LoVo (cell line): ENCODE measurements at places on chromosomes 16 and 17.

GRCh38 chr17:63786117-63786516, 12.1 kb downstream of the DDX42 start:
- no peak for DNase-seq

- no peak for DNase-seq
Measured at GRCh38 chr16:85262558-85263238, 150.4 kb upstream of the CIBAR2 start.

DNA sequence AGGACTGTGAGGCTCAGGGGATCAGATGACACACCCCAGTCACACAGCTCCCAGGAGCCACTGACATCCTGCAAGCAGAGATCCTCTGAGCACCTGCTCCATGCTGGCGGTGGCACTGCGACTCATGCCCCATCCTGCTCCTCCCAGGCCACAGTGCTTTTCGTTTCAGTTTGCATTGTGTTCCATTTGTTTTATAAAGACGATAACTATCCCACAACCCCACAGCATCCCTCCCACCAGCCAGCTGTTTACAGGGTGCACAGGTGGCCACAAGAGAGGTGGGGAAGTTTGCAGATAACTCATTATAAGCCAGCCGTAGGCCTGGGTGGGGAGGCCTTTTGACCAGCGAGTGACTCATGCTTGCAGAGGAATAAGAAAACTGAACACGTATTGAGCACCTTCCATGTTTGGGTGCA, 28.2 kb downstream of the BCO1 start:
- peak; percentile 70 for DNase-seq

DNA sequence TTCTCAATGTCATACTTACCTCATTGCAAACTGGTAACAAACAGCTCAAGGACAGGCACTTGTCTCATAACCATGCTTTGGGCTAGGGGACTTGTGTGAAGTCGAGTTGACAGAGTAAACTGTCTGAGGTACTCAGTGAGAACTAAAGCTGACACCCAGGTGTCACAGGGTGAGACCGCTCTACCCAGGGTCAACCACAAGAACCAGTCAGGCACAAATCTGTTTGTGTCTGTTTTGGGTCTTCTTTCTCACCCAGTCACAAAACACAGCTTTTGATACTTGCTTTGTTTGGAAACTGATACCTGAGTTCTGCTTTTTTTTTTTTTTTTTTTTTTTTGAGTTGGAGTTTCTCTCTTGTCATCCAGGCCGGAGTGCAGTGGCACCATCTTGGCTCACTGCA, 161.1 kb downstream of the STX8 start:
- no peak for DNase-seq

DNA sequence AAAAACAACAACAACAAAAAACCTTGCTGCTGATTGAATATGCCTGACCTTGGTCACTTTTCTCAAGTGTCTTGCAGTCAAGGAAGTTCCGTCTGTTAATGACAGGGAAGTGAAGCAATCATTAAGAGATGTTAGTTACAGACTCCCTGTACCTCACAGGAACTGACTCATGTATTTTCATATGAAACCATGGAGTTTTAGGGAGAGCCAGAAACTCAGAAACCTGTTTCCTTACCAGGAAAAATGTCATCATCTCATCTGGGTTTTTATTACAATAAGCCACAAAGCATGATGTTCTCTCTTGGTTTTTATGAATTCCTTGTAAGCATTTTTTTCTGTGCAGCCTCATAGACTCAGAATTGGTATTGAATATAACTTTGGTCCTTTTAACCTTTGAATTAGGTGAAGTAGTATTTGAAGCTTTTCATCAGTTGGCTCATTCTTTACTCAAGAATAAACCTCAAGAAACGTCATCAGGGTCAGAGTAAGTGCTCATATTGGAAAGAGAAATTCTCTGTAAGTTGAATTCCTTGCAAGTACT, 10.3 kb downstream of the LYRM1 start:
- DNase-seq = peak; percentile 52

- DNase-seq = no peak
Measured at GRCh38 chr17:77768248-77768852, 190.2 kb upstream of the TNRC6C start.

GRCh38 chr17:41711669-41712400, at the start of gene GAST:
Gene GAST, plus strand, starts transcription at chr17:41712331. Its CDS starts 3,106 bp downstream, at chr17:41715437.
- DNase-seq = no peak

- DNase-seq = peak; percentile 86
Measured at GRCh38 chr17:45385331-45385997, 47.2 kb downstream of the ARHGAP27 start.

- DNase-seq = no peak
Measured at GRCh38 chr16:11780991-11781680, 15.9 kb downstream of the ZC3H7A start.

GRCh38 chr16:12535535-12536411, 267.9 kb downstream of the CPPED1 start:
- DNase-seq = no peak

DNA sequence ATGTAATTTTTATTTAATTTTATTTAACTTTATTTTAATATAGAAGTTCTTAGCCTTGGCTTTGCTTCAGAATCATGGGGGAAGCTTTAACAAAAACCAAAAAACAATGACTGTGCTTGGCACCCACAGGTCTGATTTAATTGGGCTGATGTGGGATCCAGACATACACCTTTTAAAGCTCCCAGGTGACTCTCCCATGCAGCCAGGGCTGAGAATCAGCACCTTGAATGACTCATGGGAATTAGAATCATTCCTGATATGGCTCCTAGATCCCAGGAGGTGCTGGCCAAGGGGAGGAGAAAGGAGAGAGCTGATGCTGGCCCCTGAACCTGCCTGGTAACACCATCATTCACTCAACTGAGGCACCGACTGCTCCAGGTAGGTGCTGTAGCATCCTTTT, 240.7 kb downstream of the PARN start:
- DNase-seq = no peak

GRCh38 chr16:2675714-2676113, 6.6 kb upstream of the KCTD5 start:
- no peak for DNase-seq

- no peak for DNase-seq
Measured at GRCh38 chr17:825216-825615, 43.1 kb downstream of the MRM3 start.

DNA sequence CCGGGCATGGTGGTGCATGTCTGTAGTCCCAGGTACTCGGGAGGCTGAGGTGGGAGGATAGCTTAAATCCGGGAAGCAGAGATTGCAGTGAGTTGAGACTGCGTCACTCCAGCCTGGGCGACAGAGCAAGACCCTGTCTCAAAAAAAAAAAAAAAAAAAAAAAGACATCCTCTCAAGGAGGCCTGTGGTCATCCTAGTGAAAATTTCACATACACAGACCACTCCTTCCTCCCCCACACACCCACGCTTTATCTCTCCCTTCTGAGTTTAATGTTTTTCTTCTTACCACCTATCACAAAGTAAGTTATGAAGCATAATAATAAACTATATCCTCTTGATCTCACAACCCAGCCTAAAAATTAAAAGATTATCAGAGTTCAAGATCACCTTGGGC, 1.3 kb upstream of the NOL11 start:
- DNase-seq = no peak

DNA sequence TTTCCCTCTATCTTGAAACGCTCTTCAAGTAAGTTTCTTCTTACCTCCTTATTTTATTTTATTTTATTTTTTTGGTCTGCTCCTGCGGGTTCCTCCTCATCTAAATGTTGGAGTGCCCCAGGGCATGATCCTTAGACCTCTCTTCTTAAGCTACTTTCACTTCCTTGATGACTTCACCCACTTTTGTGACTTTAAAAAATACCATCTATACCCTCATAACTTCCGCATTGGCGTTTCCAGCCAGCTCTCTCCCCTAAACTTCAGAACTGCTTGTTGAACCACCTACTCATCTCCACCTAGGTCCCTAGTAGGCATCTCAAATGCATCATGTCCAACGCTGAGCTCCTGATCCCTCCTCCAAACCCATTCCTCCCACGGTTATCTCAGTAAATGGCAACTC, 51.4 kb upstream of the NFAT5 start:
- no peak for DNase-seq

- DNase-seq = no peak
Measured at GRCh38 chr16:50801036-50801435, 59.1 kb downstream of the CYLD start.

- DNase-seq = no peak
Measured at GRCh38 chr16:11507991-11508390, 78.7 kb downstream of the LITAF start.

DNA sequence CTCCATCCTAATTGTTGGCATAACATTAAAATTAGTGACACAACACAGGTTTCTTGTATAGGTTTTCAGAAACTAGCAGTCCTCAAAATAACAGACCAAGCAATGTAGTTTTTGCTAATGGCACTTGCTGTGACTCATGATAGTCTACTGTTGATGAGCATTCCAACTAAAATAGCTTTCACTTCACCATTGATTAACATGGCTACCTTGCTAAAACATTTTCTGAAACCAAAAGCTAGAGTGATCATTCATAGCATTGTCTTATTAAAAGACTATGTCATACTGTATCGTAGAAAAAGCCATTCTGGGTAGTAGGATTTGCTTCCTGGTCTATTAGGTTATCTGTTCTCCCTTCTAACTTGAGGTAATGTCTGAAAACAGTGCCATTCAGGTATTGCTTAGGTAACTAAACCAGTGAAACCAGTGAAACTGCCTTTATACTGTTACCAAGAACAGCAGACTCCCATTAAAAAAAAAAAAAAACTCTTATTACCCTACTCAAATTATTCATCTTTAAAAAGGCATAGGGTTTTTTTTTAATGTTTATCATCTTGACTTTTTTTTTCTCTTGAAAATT, 2.5 kb upstream of the CLTC start:
- peak; percentile 11 for DNase-seq

DNA sequence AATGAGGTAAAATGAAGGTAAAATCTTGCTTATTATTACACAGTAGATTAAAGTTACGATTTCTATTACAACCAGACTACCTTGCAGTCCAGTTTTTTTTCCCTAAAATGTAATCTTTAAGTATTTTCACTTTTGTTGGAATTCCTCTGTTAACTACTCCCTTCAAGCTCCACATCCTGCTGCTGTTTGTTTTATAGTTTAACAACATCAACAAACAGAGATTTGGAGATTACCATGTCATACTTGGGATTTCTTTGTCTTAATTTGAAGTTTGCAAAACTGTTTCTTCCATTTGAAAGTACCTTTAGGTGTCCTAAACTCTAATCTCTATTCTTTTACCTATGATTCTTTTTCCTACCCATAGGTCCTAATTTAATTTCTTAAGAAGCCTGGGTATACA, 83.3 kb downstream of the ABHD15 start:
- no peak for DNase-seq

- DNase-seq = no peak
Measured at GRCh38 chr17:39236981-39237441, 11.3 kb upstream of the STAC2 start.
